Stimulated activated CD8-positive, alpha-beta memory T cell treated with anti-CD3 and anti-CD28 coated beads, Interleukin-15, amount 100 ng/mL, for 1 hour (primary cell): ENCODE measurements at places on chromosomes 1 and 21.

- no peak for DNase-seq
Observed at GRCh38 chr1:31785947-31786290, 21.8 kb upstream of the ADGRB2 start.

DNA sequence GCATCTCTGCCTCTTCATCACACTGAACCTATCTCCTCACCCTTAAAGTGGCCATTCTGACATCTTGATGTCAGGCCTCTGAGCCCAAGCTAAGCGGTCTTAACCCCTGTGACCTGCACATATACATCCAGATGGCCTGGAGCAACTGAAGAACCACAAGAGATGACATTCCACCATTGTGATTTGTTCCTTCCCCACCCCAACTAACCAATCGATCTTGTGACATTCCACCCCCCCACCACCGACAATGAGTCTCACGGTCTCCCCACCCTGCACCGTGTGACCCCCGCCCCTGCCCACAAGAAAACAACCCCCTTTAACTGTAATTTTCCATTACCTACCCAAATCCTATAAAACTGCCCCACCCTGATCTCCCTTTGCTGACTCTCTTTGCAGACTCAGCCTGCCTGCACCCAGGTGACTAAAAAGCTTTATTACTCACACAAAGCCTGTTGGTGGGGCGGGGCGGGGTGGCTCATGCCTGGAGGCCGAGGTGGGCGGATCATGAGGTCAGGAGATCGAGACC lies 21.0 kb upstream of the PINK1 start:
- DNase-seq = no peak

DNA sequence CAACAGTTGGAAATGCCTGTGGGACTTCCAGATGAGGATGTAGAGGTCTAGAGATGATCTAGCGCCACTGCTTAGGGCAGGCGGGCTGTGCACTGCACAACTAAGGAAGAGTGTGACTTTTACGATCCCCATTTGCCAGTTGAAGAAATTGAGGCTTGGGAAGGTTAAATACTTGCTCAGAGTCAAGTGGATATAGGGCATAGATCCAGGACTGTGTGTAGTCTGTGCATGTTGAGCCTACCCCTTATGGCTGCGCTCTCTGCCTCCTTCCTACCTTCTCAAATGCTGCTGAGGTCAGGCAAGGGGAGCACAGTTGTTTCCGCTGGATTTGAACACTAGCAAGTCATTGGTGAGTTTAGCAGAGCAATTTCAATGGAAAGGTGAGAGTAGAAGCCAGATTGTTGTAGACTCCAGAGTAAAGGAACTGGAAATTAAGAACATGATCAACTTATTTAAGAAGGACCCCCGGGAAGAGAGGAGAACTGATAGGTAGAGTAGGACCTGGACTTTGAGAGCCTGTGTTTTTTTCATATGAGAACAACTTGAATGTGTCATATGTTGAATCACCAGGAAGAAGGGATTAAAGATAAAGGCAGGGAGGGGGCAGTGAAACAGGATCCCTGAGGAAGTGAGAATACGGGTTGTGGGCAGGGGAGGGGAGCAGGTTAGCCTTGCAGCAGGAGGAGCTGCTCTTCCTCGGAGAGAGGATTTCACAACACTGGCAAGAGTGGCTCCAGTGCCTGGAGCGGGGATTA lies 2.7 kb downstream of the CAPN2 start:
- no peak for DNase-seq

DNA sequence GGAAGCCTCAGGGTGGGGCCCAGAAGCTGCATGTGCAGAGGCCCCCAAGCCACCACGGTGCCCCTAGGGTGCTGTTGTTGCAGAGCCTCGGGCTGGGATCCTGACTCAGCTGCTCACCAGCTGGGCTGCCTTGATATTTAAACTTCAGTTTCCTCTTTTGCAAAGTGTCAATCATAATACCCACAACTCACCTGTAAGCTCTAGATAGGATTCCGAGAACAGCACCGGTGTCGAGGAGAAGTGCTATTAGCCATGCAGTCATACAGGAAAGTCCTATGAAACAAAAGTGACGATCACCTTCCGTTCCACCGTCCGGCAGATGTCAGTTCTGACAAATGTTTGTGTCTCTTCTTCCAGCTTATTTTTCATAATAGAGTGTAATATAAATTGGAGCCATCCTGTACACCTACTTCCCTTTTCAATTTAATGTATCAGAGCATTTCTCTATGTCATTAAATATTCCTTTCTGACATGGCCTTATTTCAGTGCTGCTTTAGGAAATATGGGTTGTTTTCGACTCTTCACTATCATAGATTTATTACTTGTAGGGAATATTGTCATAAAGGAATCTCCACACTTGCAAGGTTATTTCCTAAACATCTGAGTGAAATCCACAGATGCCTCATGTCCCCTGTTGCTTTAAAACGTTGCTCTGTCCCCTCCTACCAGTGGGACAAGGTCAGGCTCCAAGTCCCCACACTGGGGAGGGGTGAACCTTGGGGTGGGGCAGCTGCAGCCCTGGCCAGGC lies 100.8 kb downstream of the SIK1 start:
- DNase-seq = no peak
